Omental fat pad (tissue), 4 donors: ENCODE measurements at places on chromosomes 6 and 20. TPM values are rescaled to one million over a fixed set of nuclear protein-coding genes. Genes with fewer than 3 reads are reported as not detected.

Gene RBPJL
- total RNA-seq = not detected

DNA sequence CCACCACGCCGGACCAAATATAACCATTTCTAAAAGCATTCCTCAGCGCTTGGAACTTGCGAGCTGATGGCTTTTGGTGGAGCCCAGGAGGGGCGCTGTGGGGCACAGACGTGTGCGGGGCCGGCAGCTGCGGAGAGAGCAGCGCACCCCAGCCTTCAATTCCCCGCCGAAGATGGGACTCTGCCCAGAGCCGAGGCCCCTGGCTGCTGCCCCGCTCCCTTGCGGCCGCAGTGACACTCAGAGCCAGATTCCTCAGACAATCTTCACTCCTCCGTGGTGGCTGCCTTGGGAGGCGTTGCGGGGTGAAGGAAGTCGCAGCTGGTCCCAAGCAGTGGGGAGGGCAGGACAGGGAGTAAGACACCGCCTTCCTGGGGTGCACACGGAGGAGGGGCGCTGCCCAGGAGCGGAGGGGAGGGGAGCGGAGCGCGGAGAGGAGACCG lies 87.7 kb downstream of the TMEM242 start:
- no peak for DNase-seq

DNA sequence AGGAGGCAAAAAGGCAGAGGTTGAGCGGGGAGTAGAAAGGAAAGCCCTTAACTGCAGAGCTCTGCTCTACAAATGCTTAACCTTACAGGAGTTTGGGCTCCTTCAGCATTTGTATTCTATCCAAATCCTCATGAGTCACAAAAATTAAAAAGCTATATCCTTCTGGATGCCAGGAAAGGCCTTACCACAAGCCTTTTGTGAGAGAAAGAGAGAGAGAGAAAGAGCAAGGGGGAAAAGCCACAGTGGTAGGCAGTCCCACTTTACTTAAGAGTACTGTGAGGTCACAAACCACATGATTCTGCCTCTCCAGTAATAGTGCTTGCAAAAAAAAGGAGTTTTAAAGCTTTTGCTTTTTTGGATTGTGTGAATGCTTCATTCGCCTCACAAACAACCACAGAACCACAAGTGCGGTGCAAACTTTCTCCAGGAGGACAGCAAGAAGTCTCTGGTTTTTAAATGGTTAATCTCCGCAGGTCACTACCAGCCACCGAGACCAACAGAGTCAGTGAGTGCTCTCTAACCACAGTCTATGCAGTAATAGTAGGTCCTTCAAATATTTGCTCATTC lies at the start of gene RUNX2:
Gene RUNX2, plus strand, starts transcription at position 375 of the 567 bp plus-strand sequence. CDS start 397 bp downstream, outside the sequence.
- DNase-seq = no peak

GRCh38 chr20:58084566-58084965 lies 143.9 kb downstream of the ANKRD60 start:
- no peak for DNase-seq

- no peak for DNase-seq
Measured at GRCh38 chr6:165917576-165917975, 250.1 kb downstream of the TBXT start.
